ENCODE measurements at places on chromosomes 2 and 18.
A peak's percentile ranks its signal among the peaks of the same experiment; 100 is the strongest.

GRCh38 chr2:3192920-3193319 lies 184.7 kb downstream of the EIPR1 start:
- DNase-seq, result no peak

GRCh38 chr2:239896075-239896474 lies 129.1 kb downstream of the NDUFA10 start:
- DNase-seq, result no peak

- DNase-seq, result no peak
Measured at GRCh38 chr2:44826601-44827000, 114.9 kb upstream of the SIX3 start.

DNA sequence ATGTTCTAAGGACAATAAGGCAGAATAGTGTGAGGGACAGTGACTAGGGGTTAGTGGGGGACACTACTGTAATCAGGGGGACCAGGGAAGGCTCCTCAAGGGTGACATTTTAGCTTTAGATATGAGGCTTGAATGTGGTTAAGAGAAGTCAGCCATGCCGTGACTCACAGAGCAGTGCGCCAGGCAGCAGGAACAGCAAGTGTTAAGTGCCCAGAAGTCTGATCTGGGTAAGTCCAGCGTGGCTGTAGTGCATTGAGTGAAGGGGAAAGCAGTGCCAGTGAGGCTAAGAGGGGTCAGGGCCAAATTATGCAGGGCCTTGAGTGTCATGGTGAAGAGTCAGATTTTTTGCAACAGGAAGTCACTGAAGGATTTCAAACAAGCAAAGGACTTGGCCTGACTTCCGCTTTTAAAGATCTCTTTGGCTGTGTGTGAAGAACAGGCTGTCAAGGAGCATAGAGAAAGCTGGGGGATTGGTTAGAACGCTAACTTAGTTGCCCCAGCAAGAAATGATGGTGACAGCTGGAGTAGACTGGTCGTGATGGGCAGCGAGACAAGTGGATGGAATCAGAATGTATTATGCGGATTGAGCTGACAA lies 151.5 kb downstream of the MSH2 start:
- no peak for DNase-seq

DNA sequence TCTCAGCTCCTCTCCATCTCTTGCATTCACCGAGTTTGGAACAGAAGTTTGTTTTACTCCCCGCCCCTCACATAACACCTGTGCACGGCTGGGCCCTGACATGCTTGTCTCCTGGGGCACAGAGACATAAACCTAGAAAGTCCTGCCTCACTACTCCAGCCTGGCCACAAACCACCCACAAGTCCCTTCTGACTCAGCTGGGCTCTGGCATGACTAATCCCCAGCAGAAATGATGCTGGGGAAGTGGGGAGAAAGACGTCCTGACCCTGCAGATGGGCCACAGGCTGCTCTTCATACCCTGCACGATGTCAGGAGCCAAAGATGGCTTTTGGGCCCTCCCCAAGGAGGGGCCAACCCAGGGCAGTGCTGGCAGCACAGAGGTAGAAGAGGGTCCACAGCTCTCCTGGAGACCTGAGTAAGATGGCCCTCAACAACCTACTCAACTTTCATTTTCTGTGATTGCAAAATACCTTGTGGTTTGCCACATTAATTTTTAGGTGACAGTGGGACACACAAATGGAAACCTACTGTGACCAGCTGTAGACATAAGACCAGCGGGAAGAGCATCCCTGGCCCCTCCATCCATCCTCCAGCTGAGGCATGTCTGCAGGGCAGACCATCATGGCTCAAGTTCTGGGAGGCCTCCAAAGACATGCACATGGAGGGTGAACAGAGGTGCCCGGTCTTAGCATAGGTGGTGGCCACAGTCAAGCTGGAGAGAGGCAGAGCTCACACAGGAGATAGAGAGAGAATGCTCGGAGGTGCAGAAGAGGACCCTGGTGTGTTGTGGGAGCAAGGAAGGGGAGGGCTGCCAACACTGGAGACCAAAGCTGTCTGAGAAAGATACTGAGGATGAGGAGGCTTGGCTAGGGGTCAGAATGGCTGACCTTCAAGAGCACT lies 40.0 kb downstream of the DNMT3A start:
- DNase-seq, result peak; percentile 55

DNA sequence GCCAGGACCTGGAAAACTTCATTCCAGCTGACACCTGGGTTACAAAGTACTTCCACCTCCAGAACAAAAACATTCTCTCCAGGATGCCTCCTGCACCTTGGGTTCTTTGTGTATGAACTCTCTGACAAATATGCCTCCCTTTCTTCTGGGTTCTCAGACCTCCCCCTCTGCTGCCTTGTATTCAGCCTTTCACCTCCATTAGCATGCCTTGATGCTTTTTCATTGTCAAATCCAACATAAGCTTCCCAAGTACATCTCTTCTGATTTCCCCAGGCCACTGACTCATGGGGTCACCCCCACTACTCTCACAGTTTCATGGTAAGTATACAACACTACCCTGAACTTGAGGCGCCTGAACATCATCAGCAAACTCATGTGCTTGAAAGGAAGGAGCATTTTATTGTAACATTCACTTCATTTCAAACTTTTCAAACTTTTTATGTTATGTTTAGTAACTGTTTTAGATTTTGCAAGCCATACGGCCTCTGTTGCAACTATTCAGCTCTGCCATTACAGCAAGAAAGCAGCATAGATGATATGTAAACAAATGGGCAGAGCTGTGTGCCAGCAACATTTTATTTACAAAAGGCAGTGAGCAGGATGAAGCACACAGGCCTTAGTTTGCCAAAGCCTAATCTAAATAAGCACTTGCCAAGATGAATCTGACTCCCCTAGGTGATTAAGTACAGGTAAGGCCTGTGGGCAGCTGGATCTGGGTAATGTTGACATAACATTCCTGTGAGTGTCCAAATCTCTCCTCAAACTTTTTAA lies 32.5 kb upstream of the MRPS9 start:
- no peak for DNase-seq

GRCh38 chr18:61992923-61993322 lies 100.1 kb upstream of the RNF152 start:
- no peak for DNase-seq

- DNase-seq, result no peak
Measured at GRCh38 chr2:68934021-68934420, 18.7 kb downstream of the GKN2 start.

DNA sequence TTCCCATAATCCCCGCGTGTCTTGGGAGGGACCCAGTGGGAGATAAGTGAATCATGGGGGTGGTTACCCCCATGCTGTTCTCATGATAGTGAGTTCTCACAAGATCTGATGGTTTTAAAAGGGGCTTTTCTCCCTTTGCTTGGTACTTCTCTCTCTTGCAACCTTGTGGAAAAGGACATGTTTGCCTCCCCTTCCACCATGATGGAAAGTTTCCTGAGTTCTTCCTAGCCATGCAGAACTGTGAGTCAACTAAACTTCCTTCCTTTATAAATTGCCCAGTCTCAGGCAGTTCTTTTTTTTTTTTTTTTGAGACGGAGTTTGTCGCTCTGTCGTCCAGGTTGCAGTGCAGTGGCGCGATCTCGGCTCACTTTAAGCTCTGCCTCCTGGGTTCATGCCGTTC lies 26.5 kb upstream of the RTN4 start:
- DNase-seq, result no peak

DNA sequence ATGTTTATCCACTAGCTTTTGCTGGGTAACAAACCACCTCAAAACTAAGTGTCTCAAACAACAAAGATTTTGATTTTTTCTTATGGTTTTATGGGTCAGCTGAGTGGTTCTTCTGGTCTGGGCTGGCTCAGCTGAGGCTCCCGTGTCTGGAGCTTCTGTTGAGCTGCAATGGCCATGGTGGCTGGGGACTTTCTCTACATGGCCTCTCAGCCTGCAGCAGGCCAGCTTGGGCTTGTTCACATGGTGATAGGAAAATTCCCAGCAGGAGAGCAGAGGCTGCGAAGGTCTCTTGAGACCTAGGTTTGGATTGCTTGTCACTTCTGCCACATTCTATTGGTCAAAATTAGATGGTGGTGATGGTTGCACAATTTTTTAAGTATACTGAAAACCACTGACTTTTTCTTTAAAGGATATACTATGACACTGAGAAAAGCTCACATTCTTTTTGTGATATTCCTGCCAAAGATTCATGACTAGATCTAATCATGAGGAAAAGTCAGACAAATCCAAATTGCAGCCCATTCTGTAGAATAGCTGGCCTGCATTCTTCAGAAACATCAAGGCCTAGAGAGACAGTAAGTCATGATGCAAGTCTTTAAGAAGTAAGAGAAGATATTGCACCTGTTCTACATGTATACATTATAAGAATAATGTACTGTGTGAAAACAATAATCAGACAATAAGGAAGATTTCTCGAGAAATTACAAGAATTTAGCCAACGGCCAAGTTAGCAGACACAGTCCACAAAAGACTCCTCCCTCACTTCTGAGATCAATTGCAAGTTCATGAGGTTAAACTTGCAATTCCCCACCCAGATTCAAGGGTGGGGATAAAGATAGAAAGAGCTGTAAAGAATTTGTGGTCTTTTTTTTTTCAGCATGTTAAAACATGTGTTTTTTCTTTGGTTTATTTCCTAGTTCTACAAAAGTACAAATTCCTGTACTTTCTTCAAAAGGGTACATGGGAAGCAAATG lies 35.0 kb upstream of the IL1R2 start:
- DNase-seq, result no peak

GRCh38 chr2:193583638-193584400 lies 1389.1 kb upstream of the TMEFF2 start:
- no peak for DNase-seq

DNA sequence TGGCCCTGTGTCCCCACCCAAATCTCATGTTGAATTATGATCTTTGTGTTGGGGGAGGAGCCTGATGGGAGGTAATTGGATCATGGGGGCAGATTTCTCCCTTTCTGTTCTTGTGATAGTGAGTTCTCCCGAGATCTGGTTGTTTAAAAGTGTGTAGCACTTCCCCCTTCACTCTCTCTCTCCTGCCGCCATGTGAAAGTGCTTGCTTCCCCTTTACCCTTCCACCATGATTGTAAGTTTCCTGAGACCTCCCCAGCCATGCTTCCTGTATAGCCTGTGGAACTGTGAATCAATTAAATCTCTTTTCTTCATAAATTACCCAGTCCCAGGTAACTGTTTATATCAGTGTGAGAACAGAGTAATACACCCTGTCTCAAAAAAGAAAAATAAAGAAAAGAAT lies 25.5 kb downstream of the LRRFIP1 start:
- no peak for DNase-seq

DNA sequence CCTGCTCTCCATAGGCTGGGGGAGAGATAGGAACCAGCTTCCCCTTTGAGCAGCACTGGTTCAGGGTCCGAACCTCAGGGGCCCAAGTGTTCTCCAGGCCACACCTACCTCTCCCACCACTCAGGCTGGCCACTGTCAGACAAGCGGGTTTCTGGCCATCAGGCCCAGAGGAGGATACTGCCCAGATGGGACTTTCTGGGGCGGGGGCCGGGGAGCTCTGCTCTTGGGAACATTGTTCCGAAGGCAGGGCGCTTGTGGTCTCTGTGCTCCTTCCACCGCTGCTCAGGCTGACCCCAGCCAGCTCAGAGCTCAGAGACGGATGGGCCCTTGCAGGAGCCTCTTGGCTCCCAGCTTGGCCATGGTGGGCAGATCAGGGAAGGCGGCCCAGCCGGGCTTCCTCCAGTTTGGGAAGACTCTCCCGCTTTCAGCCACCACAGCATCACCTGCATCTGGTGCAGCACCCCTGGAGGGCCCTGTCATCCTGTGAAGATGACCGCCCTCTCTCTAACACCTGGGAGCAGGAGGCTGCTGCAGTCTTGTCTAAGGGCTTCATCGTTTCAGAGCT lies 5.2 kb upstream of the TRAF3IP1 start:
- DNase-seq, result no peak

GRCh38 chr18:69908838-69909237 lies 38.8 kb downstream of the CD226 start:
- DNase-seq, result no peak

DNA sequence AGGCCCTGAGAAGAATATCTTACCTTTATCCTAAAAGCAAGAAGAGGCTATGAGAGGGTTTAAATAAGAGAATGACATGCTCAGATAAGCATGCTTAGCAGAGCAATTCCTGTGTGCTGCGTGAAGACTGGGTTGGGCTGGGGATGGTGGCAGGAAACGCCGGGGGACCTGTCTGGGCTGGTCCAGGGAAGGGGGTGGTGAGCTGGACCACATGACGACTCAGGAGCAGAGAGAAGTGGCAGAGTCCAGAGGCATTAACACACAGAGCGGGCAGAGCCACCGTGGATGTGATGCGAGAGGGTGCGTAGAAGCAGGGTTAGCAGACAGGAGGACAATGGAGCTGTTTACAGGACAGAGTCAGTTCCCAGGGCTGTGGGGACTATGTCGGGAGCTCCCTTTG lies 84.5 kb downstream of the ZBTB7C start:
- DNase-seq, result no peak

GRCh38 chr2:3914241-3914640 lies 210.9 kb downstream of the DCDC2C start:
- DNase-seq, result no peak

GRCh38 chr2:147388217-147388616 lies 456.6 kb upstream of the ACVR2A start:
- DNase-seq, result no peak

DNA sequence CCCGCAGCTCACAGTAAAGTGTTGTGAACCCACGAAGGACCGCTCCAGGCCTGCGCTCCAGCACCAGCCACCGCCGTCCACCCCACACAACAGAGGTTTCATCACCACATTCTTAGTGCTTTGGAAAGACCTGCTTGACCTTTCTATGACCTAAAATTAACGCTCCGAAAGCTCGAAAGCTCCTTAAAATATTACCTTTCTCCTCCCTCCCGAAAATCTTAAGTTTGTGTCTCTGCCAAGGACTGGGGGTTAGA lies 149.2 kb downstream of the TWIST2 start:
- no peak for DNase-seq

GRCh38 chr2:10030311-10030736 lies 13.0 kb upstream of the KLF11 start:
- DNase-seq, result no peak

DNA sequence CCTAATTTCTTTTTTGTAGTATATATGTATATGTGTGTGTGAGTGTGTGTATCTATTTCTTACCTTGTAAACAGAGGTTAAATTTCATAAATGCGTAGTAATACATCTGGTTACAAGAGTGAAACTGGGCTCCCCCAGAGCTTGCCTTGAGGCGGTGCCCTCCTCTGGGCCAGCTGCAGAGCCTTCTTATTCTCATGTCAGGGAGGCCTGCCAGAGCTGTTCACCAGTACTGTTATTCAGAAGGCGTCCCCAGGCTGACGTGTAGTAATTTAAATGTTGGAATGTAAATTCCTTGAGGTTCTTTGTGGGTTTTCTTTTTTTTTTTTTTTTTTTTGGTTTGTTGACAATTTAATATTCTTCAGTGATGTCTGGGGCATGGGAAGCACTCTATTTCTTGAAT lies 11.2 kb downstream of the COPS8 start:
- DNase-seq, result no peak

- DNase-seq, result no peak
Measured at GRCh38 chr2:226429476-226429875, 370.1 kb downstream of the IRS1 start.

DNA sequence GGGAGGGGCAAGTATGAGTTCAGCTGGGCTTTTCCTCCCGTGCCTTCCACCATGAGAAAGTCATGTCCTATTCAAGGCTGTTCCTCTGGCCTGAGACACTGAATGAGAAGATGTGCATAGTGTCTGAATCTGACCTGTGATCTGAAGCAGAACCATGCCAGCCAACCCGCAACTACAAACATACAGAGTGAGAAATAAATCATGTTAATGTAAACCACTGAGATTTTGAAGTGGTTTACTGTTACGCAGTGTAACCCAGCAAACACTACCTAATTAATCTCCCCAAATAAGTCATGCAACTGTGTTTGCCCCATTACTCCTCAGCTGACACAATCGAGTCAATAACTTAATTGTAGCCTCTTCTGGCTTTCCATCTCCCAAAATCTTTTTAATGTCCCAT lies 49.2 kb downstream of the METTL4 start:
- DNase-seq, result no peak

Measured in CD4-positive, alpha-beta T cell treated with Interferon alpha-2 for 1 hour (primary cell).